Stimulated activated CD4-positive, alpha-beta T cell treated with anti-CD3 and anti-CD28 coated beads, Interleukin-4, amount 100 ng/mL, for 24 hours (primary cell): ENCODE measurements at places on chromosomes 4 and X.

DNA sequence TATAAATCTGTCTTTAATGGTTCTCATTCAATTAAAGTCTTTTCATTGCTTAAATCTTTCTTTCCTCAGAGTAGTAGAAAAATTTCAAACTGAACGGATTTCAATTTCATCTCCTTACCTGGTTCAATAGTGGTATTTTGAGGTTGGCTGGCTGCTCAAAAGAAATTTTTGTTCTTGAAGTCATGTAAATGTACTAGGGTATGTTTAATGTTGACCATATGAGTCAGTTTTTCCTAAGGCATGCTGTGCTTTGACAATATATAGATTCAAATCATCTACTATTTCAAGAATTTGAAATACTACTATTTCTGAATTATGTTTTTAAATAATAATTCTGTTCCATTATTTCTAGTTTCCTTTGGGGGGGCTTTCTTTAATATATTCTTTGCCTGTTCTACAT, 105.5 kb downstream of the PACRGL start:
- DNase-seq: no peak

GRCh38 chr4:17758485-17758884, 22.9 kb downstream of the FAM184B start:
- DNase-seq: no peak

GRCh38 chr4:144711700-144712456, 65.9 kb downstream of the HHIP start:
- no peak for DNase-seq

DNA sequence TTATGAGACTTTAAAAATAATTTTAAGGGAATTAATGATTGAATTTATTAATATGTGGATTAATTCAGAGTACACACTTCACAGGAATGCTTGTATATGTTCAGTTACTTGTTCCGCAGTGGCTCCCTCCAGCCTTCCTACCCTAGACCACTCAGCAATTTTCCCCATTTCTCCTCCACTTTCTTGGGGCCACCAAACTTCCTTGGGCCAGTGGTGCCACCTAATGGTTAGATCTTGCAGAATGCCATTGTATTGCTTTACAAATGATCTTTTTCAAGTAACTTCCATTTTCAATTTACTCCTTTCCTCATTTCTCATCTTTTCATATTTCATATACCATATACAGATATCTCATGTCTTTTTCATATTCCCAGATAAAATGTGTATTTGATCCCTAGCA, 3.6 kb upstream of the RNF175 start:
- no peak for DNase-seq

GRCh38 chr4:61877893-61878292, 677.8 kb downstream of the ADGRL3 start:
- DNase-seq: no peak

- DNase-seq: no peak
Observed at GRCh38 chr4:150818661-150819060, 196.4 kb downstream of the LRBA start.

DNA sequence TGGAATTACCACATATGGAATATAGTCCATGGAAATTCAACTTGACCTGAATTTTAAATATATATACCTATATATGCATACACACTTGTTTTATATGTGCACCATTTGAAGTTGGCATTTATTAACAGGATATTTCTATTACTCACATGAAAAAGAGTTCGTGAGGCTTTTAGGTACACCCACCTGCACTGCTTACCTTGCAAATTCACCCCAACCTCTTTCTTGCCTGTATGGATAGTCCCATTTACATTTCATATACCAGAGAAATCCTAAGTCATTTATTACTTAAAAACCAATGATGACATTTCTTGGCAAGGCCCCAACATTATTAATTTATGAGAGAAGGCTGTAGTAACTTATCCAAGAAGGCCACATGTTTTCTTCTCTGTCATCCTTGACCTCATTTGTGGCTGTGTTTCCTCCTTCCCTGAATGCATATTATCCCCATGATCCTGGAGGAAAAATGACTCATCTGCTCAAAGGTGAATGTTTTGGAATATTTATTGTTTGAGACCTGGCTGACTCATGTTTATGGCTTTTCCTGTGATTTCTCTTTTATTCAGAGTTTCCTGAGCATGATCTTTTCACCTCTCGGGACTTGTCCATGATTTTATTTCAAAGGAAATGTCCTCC, 62.2 kb upstream of the FAM241A start:
- no peak for DNase-seq

GRCh38 chr4:87055311-87055710, 120.5 kb downstream of the AFF1 start:
- DNase-seq: no peak

- DNase-seq: no peak
Observed at GRCh38 chrX:20463296-20464075, 196.8 kb upstream of the RPS6KA3 start.

DNA sequence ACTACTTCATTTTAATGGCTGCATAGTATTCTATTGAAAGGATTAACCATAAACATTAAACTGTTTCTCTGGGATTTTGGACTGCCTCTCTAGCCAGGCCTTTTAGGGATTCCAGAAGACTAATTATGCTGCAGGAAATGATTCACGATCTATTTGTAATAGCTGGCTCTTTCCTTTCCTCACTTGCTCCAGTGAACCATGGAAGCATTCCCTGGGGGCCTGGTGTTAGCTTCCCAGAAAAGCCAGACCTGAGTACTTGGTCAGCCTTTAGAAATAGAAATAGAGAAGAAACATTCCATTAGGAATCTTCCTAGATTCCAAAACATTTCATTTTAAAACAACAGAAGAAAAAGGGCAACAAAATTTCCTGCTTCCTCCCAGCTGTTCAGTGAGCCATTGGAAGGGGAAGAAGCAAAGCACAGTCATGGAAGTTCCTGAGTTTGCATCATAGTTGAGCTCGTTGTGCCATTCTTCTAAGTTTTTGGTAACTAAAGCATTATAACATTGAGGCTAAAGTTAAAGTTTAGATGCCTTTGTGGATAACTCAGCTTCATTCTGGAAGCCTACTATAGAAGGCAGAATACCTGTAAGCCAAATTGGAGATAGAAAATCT, 83.5 kb downstream of the NPNT start:
- DNase-seq: no peak

DNA sequence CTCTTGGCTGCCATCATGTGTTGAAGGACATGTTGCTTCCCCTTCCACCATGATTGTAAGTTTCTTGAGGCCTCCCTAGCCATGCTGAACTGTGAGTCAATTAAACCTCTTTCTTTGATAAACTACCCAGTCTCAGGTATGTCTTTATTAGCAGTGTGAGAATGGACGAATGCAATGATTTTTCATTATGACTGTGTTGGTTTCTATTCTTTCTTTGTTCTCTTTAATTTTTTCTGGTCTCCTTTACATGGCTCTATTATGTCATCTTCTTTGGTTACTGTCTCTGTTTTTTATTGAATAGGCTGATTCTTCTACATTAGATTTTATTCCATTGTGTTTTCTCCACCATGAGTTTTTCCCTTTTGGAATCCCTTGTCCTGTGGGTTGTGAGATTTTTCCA, 840.6 kb downstream of the TRAM1L1 start:
- no peak for DNase-seq

GRCh38 chrX:40082447-40083119, 15.2 kb downstream of the BCOR start:
- no peak for DNase-seq

GRCh38 chrX:15438332-15438731, 54.1 kb upstream of the VEGFD start:
- DNase-seq: no peak

DNA sequence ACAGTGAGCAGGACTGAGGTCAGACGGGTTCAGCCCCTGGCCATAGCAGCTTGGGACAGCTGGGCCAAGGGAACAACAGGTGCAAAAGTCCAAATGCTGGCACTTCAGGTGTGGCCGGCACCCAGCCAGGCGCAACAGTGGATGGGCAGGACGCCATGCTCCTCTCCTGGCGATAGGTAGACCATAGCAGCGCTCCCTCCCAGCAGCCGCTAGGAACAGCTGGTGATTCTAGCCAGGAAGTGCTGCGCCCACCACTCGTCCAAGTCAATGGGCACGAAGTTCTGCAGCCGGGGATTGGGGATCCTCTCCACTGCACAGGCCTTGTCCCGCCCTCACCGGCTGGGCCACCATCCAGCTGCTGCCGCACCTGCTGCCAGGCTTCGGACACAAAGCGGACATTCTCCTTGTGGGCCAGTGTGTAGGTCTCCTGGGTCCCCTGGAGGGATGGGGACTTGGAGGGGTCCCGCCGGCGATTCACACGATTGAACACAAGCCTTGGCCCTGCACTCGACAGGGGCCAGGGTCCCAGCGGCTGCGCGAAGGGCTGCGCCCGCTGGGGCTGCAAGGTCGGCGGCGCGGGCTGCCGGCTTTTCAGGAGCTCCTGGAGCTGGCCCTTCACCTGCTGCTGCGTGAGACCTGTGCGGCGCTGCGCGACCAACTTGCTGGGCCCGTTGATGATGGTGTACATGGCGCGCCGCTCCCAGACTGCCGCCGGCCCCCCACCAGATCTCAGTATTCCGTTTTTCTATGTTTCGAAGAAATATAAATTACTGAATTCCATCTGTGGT, 227.5 kb upstream of the STK26 start:
- DNase-seq: no peak

DNA sequence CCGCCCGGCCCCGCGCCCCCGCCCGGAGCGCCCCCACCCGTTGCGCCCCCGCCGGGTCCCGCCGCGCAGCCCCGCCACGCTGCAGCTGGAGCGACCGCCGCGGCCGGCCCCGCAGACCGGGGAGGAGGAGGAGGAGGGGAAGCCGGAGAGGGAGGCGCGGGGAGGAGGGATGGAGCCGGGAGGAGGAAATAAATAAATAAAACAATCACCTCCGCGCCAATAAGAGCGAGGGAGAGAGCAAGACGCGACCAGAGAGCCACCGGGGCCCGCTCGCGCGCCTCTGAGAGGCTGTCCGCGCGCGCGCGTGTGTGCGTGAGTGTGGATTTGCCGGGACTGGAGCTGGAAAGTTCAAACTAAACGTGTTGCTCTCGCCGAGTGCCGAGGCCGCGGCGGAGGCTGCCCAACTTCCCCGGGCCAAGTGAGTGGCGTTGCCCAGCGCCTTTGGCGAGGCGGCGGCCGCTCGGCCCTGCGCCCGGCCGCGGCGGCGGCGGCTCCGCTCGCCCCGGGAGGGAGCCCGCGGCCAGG, 2184.4 kb upstream of the TENM3 start:
- DNase-seq: no peak

GRCh38 chrX:154719132-154719675, 31.7 kb downstream of the GAB3 start:
- DNase-seq: peak; percentile 47

- DNase-seq: no peak
Observed at GRCh38 chrX:49116716-49117115, 6.8 kb downstream of the GPKOW start.

DNA sequence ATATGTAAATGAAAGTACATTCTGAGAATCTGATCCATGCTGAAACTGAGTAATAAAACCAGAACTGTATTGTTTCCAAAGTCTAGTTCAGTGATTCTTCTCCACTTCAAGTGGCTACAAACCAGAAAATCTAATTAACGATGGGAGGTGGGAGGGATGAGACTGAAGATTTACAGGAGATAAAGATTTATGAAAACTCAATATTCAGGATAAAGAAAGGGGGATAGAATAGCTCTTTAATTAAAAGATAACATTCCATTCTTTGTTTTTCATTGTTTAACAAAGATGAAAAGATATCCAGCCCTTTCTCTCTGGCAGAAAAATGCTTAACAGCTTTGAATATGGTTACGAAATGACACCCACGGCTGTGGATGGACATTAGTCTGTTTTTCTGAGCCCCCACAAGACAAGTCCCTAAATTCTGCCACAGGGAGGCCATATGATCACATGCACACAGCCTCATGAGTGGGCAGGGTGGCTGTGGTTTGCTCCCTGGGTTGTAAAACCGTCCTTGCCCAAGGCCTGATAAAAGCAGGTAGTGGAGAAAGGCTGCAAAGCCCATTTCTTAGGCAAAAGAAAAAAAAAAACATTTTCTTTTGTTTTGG, 36.4 kb downstream of the TMEM150C start:
- no peak for DNase-seq

- DNase-seq: no peak
Observed at GRCh38 chrX:136047016-136047642, 61.9 kb downstream of the SLC9A6 start.

DNA sequence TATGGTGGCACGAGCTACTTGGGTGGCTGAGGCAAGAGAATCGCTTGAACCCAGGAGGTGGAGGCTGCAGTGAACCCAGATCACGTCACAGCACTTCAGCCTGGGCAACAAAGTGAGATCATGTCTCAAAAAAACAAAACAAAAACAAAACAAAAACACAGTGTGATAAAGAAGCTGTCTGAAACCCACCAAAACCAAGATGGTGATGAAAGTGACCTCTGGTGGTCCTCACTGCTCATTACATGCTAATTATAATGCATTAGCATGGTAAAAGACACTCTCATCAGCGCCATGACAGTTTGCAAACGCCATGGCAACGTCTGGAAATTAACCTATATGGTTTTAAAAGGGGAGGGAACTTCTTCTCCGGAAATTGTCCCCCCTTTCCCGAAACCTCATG, 29.4 kb upstream of the OPHN1 start:
- peak; percentile 12 for DNase-seq

GRCh38 chrX:134895805-134896581, 94.8 kb upstream of the SMIM10 start:
- DNase-seq: no peak

DNA sequence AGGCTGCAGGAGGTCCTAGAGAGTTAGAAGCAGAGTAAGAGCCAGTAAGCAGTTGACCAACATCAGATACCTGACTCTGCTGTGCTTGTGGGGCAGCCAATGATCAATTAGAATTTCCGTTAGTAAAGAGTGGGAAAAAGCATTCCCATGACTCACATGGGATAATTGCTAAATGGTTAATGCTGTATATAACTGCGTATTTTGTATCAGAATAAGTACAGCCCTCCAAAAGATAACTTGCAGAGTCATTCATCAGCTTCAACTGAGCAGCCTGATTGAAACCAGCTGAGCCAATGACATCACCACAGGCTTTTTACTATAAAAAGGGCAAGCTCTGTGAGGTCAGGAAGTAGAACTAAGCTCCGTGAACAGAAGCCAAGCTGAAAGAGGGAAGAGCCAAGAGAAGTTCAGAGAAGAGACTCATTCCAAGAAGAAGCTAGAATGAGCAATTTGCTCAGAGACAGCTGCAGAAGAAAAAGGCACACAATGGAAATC, 67.9 kb downstream of the PPP3CA start:
- DNase-seq: no peak

GRCh38 chr4:22029803-22030202, 81.2 kb upstream of the KCNIP4 start:
- DNase-seq: no peak

DNA sequence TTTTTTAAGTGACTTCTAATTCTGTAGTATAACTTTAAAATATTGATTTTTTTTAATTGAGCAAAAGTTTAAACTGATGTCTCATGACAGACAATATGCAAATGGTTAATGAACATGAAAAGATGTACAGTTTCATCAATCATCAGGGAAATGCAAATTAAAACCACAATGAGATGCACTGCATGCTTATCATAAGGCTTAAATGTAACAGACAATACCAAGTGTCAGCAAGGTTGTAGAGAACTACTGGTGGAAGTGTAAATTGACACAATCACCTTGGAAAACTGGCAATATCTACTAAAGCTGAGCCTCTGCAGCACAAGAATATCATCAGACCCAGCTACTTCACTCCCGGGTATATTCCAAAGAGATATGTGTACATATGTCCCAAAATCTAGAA, 70.2 kb upstream of the DAPP1 start:
- no peak for DNase-seq
